Fibroblast of skin of left quadriceps (primary cell): ENCODE measurements at places on chromosomes 4 and X.

DNA sequence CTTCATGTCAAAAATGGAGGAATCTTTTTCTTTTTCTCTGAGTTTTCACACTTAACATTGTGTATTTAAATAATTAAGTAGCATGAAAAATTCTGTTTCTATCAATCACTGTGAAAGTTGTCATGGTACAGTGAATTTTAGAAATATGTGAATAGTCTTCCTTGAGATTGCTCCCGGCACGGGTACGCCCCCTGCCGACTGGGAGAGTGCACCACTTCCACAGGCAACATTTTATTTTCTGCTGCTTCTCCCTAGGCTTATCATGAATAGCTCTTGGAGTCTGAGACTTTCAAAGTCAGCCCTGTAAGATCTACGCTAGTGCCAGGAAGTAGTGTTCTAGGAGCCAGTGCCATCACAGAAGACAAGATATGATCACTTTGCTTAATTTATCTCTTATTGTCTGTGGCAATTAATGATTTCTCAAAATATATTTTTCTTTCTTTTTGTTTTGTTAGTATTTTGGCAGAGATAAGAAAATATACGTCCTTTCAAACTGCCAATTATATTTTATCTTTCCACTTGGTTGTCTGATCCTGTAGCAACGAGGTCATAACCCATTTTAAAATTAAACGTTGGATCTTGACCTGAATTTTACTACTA, 763.8 kb upstream of the AADAT start:
- DNase-seq: peak; percentile 20

DNA sequence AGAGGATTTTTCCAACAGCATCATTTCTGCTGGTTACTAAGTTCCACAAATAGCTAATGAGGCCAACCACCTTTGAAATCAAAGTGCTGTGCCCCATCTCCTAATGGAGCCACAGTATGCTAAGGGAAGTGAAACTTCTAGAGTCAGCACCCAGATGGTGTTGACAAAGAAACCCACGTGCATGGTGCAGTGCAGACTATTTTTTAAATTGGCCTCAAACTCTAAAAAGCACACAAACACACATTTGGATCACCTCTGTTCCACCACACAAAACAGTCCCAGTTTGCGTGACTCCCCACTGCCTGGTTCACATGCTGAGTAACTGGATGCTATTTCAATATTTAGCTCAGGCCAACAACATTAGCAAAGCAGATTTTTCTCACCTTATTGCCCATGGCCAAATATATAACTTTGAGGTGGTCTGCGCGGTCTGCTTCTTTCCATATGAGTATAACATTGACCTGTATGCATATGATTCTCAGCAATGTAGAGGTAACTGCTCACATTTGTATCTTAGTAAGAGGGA, 69.9 kb downstream of the AMELX start:
- DNase-seq: no peak

DNA sequence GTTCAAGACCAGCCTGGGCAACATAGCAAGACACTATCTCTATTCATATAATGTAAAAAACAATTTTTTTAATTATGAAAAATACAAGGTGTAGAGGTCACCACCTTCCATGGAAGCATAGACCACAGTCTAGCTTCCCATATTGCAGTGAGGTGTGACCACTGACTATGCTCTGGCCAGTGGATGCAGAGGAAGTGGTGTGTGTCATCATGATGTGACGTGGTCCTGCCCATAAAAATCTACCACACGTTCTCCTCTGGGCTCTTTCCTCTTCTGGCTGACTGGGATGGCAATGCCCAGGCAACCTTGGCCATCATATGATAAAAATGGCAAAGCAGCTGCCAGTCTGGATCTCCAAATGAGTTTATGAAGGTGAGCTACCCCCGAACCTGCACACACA, 65.7 kb downstream of the RBM47 start:
- DNase-seq: no peak

- no peak for DNase-seq
Observed at GRCh38 chr4:125398263-125399002, 83.7 kb downstream of the FAT4 start.

- no peak for DNase-seq
Observed at GRCh38 chrX:66046612-66047235, 6.8 kb upstream of the VSIG4 start.

DNA sequence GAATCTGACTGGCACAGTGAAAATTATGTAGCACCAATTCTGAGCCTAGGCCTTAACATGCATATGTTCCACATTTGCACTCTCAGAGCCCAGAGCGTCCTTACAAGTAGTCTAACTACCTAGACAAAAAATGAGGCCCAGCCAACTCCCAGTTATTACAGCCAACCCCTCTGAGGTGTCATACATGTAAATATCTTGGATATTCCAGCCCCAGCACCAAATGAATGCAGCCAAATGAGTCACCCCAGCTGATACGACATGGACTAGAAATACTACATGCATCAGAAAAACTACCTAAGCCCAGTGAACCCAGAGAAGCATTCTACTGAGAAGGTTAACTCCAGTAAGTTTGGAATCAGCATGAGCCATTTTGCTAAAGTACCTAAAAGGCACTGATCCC, 145.1 kb downstream of the STPG2 start:
- no peak for DNase-seq

DNA sequence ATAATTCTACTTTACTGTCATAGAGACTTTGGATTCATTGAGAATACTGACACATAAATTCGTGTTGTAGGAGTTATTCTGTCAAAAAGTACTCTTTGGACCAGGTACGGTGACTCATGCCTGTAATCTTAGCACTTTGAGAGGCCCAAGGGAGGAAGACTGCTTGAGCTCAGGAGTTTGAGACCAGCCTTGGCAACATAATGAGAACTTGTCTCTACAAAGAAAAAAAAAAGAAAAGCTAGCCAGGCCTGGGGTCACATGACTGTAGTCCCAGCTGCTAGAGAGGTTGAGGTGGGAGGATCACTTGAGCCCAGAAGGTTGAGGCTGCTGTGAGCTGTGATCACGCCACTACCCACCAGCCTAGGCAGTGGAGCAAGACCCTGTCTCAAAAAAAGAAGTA, 54.9 kb downstream of the WDR19 start:
- no peak for DNase-seq

- DNase-seq: no peak
Observed at GRCh38 chr4:143407474-143407873, 70.8 kb downstream of the GAB1 start.

DNA sequence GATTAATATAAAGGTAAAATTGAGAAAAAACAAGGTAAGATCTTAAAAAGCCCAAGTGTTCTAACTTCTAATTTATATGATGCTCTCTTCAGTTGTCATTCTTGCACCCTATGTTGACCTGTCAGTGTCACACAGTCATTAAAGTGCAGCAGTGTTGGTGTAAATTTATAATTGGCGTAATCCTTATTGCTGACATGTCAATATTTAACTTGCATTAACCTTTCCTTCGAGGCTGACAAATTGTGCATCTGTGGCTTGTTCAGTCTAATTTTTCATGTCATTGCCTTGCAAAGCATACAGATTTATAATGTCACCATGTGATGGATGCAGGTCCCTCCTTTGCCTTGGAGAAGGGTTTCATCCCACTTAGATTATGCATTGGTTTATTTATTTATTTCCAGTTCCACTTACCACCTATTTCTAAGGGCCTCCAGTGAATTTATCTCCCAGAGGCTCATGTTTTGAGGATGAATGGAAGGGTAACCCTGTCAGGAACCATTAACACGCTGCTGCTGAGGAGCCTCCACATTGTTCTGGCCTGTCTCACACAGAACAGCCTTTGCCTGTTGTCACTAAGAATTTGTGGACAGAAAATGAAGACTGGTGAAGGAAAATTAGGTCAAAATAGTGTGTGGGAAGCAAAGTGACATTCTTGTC, 1098.5 kb upstream of the LCORL start:
- DNase-seq: no peak

DNA sequence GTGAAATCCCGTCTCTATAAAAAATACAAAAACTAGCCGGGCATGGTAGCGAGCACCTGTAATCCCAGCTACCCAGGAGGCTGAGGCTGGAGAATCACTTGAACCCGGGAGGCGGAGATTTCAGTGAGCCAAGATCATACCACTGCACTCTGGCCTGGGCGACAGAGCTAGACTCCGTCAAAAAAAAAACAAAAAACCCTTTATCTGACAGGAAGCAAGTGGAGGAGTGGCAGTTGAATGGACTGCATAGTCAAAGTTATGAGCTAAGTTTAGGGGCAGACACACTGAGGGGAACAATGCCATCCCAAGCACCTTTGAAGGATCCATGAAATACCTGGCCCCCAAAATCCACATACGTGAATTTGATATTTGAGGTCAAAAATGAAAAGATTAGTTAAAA, 7.5 kb upstream of the HPGDS start:
- no peak for DNase-seq

DNA sequence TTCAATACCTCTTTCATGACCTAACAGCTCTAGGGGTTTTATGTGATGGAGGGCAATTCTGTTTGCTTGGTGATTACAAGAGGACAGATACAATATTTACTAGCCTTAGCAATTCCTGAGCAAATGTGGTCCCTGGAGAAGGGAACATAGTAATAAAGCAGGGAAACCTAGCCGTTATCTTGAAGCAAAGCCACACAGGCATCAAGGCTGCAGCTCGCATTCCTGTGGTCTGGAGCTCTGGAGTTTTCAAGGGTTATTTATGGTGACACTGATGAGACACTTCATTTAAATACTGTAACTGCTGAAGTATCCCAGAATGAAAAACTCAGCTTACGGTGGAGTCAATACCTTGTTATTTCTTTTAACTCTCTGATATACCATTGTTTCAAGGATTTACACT, 66.8 kb downstream of the AFF2 start:
- peak; percentile 66 for DNase-seq

GRCh38 chr4:145234091-145234706, 53.8 kb upstream of the OTUD4 start:
- DNase-seq: peak; percentile 64

DNA sequence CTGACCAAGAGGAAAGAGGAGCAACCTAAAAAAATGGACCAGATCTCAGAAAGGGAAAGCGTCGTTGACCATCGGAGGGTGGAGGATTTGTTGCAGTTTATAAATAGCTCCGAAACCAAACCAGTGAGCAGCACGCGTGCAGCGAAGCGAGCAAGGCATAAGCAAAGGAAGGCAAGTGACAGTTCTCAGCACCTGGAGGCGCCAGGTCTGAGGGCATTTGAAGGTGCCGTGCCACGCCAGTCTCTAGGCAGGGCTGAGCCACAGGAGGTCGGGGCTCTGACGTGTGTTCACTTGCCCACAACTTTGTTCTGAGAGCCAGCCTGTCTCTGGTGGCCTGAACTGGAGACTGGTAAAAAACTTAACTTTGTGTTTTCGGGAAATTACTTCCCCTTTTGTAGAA, 59.7 kb downstream of the TNIP2 start:
- no peak for DNase-seq

DNA sequence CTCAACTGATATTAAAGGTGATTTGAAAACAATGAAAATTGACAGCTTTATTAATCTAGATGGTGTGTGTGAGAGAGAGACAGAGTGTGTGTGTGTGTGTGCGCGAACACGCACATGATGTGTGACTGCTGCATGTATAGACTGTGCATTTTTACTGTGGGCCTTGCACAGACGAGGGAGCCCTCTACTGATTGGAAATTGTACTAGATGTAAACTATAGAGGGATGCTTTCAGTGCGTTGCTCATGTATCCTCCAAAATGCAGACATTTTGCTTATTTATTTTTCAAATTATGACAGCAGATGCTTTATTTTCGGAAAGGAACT, 168.4 kb upstream of the GK2 start:
- DNase-seq: peak; percentile 30

DNA sequence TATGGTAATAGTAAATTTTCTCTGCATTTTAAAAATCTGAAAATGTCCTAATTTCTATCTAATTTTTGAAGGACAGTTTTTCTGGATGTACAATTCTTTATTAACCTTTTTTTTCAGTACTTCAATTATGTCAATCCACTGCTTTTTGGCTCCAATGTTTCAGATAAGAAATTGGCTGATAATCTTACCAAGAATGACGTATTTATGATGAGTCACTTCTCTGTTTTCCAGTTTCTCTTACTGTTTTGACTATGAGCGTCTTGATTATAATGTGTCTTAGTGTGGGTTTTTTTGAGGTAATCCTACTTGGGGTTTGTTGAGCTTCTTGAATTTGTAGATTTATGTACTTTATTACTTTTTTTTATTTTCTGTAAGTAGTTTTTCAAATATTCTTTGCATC, 47.2 kb downstream of the UGT2B11 start:
- DNase-seq: no peak

DNA sequence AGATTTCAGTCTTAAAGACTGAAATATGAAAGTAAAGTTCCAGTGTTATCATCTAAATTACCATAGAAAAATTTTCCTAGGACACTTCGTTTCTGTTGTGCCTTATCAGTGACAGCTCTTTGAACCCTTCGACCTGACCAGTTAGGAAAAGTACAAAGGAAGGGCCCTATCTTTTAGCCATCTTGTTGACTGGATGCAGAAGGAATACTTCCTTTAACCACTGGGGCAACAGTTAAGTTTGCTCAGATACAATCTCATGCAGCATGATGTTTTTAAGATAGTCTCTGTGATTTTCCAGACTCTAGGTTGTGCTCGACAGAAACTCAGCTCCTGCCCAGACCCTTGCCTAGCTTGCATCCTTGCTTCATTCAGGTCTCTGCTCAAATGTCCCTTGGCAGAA, 210.5 kb upstream of the RPS6KA3 start:
- DNase-seq: no peak

- DNase-seq: no peak
Observed at GRCh38 chr4:100593935-100594334, 76.1 kb upstream of the EMCN start.

DNA sequence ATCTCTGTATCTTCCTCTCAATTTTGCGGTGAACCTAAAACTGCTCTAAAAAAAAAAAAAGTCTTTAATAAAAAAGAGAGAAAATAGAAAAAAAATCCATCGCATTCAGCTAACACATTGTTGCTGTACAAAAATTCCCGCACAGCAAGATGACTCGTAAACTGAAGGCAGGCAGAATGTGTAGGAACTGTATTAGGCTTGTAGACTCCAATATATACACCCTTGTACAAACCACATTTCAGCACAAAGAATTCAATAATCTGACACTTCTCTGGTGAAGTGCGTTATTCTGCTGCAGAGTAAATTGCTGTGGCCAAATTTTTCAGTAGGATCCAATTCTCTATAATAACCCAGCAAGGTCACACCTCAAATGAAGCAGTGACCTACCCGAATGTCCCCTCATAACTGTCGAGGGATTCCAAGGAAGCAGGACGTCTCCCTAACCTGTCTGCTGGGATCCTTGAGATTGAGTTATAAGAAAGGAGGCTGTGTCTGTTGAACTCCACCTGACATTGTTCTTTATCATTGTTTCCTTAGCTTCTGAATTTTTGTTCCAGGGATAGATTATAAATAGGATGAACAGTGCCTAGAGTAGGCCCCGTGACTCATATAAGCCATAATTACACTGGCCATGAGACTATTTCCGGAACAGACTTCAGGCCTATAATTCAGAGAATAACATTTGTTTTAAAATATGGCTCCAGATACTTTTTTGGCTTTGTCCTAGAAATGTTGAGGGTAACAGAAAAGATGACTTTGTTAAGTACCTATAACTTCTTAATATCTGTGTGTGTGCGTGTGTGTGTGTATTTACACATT, 348.3 kb downstream of the PCDH7 start:
- DNase-seq: no peak
